ENCODE measurements at places on chromosomes 7 and 10.

DNA sequence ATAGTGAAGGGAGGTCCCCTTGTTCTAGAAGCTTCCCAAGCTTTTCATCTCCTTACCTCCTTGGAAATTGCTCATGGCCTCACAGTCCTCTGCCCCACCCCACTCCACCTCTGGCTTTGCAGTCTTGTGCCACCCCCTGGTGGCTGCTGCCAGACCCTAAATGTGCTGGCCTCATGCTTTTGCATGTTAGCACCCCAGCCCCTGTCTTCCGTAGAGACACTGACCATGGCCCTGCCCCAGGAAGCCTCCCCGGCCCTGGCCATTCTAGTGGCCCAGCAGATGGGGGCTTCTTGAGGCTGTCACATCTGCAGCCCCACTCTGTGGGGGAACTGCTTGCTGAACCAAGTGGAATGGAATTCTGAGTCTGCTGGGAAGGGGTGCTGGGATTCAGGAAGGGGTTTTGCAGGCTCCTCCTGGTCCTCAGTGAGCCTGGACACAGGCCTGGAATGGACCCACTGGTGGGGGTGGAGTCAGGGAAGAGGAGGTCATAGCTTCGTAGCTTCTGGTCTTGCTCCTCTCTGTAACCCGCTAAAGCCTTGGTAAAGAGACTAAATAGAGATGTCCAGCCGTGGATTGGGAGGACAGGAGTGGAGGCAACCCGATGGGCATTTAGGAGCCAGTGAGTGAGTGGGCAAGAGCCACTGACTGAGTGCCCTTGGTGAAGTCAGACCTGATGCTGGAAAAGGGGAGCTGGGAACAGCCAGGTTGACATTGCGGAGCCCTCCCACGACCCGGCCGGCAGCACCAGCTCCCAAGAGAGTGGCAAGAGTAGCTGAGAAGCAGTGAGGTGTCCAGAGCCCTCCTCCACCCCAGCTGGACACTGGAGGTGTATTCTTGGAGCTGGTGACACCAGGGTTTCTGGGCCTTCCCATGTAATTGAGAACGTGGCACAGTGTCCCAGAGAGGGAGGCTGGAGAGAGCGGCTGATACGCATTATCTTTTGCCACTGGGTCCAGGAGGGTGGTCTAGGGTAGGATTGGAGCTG is 20.9 kb downstream of the RAMP3 start:
- peak; percentile 25 for DNase-seq

DNA sequence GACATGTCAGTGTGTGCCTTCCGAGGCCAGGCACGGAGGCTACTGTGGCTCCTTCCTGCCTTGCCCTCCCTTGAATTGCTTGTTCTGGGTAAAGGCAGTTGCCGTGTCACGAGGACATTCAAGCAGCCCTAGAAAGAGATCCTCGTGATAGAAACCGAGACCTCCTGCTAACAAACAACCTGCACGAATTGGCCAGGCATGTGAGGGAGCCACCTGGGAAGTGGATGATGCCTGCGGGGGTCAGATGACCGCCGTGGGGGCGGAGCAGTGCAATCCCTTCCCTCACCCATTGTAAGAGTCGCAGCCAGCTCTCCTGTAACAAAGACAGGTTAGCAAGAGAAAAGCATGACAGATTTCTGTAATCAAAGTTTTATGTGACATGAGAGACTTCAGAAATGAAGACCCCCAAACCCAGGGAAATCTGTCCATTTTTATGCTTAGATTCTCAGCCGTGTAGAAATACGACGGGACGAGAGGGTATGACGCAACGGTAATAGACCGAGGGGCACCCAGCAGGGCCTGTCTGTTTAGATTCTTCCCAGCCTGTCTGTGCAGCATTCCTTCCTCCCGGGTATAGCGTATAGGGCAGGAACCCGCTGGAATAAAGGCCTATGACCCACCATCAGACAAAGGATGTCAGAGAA is 241.7 kb downstream of the GATA3 start:
- DNase-seq, result no peak

- DNase-seq, result no peak
These were observed 20.5 kb downstream of the TRIM4 start for GRCh38 chr7:99898836-99899235.

- no peak for DNase-seq
These were observed 336.0 kb downstream of the GLRX3 start for GRCh38 chr10:130472236-130472635.

GRCh38 chr7:27999829-28000228 is 180.8 kb downstream of the JAZF1 start:
- DNase-seq, result no peak

- DNase-seq, result no peak
These were observed 15.3 kb upstream of the THSD7A start for GRCh38 chr7:11847336-11847735.

DNA sequence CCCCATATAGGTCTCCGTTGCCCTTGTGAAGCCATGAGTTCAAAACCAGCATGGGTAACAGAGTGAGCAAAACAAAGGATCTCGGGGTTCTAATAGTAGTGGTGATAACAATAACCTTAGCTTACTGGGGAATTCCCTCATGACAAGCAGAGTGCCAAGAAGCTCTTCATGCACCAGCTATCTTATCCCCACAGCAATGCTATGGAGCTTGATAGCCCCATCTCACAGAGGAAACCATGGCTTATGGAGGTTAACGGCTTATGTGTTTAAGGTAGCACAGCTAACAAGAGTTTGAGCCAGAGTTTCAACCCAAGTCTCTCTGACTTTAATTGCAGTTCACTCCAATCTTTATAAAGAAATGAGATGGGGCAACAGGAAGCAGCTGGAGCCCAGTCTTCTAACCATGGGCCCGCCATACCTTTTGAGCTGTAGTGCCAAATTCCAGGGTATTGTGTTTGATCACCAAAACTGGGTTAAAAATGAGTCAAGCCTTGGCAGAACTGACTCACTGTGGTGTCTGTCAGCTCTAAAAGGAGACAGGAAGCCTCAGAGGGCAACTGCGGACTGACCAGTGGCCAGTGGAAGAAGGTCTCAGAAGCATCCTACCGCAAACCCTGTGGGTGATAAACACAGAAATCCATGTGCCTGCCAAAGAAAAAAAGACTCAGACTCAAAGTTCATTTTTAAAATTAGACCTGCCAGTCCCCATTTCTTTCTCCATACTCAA is 16.5 kb upstream of the PLAU start:
- peak; percentile 32 for DNase-seq

DNA sequence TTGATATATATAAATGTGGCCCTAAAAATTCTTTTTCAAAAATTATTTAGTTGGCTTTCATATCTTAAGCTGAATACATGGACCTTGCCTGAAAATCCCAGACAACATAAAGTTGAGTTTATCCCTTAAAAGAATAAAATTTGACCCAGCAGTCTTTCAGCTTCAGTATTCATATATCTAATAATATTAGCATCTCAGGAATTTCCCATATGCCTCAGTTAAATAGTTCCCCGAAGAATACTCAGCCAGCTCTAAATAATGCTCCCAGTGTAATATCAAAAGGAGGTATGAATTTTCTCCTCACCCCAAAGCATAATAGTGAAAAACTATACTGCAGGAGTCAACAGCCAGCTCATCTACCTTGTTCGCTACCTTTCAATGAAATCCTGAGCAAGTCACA is 145.9 kb downstream of the CTNNA3 start:
- no peak for DNase-seq

GRCh38 chr7:131014906-131015656 is 281.1 kb upstream of the KLF14 start:
- no peak for DNase-seq

- DNase-seq, result no peak
These were observed 320.3 kb upstream of the FOXK1 start for GRCh38 chr7:4361774-4362173.

DNA sequence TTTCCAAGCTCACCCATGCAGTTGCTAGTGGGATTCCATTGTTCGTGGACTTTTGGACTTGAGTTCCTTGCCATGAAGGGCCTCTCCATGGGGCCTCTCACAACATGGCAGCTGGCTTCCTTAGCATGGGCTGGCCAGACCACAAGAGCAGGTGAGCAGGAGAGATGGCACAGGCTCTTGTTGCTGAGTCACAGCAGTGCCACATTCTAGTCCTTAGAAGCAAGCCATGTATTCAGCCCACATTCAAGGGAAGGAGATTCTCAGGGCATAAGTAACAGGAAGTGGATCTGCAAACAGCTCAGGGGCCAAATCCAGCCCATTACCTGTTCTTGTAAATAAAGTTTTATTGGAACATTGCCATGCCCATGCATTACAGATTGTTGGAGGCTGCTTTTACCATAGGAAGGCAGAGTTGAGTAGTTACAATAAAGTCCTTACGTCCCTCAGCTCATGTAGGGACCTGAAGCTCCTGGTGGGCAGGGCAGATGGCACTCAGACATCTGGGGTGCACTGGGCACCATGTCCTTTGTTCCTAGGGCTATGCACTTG is 481.5 kb upstream of the FOXK1 start:
- no peak for DNase-seq

DNA sequence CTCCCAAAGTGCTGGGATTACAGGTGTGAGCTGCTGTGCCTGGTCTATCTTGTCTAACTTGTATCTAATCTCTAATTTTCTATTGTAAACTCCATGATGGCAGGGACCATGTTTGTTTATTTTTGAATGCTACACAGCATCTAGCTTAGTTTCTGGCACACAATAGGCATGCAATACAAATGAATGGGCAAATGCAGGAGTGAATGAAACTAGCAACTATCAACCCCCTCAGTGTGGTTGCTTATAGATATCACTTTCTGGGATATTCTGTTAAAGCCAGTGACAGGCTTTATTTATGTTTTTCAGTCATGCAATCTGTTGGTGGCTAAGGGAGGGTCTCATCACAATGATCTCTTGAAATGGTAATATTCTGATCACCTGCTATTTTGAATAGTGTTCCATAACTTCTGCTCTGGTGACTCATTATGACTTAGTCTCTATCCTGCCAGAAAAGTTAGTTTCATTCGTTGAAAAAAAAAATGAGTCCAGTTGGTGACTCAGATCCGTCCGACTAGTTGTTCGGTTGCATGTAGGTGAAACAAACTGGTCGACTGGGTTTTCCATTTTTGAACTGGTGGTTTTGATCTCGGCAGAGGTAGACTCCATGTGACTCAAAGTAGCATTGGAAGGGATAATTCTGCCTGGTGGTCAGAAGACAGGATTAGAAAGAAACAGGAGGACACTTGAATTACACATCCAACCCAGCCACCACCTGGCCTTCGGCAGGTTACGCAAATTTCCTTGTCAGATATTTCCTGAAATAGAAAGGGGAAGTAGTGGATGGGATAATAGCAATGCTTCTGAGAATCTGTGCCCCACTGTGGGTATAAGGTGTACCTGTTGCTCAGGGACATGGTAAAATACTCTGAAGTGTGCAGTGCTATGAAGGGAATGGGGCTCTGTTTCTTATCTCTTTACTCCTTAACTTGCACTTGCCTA is 76.8 kb downstream of the GATA3 start:
- DNase-seq, result peak; percentile 61

DNA sequence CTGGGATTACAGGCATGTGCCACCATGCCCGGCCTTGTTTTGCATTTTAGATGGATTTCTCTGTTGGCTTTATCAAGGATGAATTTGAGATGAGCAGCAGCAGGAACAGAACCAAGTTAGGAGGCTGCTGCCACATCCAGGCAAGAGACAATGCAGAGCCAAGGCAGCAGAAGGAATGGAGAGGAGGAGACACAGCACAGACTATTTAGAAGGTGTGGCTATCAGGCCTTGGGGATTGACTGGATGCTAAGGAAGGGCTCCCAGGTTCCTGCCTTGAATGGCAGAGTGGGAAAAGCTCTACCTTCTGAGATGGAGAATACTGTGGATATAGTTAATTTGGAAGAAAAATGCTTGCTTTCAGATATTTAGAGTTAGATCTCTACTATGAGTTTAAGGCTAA is 484.7 kb upstream of the C7orf33 start:
- DNase-seq, result no peak

GRCh38 chr10:4051011-4051640 is 266.1 kb upstream of the KLF6 start:
- no peak for DNase-seq

DNA sequence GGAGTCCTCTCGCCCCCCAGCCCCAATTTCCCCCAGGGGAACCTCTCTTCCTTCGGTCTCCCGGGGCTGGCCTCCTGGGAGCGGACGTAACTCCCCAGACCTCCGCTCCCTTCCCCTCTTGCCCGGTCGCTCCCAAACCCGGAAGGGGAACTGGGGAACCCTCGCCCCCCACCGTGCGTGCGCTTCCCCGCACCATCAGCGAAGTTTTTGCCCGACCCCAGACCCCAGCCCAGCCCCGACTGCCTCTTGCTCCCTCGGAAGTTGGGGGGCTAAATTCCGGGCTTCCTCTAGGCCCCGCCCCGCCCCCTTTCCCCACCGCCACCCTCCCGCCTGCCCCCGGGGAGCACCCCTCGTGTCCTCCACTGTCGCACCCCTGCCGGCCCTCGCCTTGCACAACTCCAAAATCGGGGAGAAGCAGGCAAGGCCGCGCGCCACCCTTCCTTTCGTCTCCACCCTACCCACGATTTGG is 436 bp downstream of the GNB2 start:
- peak; percentile 48 for DNase-seq

GRCh38 chr10:116848032-116848943 is 1.0 kb upstream of the ENO4 start:
- peak; percentile 59 for DNase-seq

- DNase-seq, result no peak
These were observed 210.8 kb downstream of the DIP2C start for GRCh38 chr10:478471-479245.

- no peak for DNase-seq
These were observed 27.2 kb downstream of the C10orf71 start for GRCh38 chr10:49325916-49326783.

GRCh38 chr10:30432622-30433305 is 1.2 kb upstream of the MAP3K8 start:
- peak; percentile 51 for DNase-seq

- DNase-seq, result peak; percentile 91
These were observed 21.6 kb downstream of the TMEM72 start for GRCh38 chr10:44932517-44933450.

DNA sequence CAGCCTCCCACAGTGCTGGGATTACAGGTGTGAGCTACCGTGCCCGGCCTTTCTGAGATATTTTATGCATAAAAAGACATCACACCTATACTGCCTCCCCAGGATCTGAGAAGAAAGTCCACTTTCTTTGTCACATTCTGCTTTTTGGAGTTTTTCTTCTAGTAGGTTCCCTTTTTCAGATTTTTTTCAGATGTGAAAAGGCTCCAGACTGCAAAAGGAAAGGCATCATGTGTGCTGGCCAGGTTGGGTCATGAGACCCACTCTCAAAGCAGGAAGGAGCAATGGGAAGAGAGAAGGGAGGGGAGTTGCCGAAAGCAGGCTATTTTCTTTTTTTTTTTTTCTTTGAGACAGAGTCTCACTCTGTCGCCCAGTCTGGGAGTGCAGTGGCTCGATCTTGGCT is 10.8 kb downstream of the BLVRA start:
- DNase-seq, result no peak

- DNase-seq, result peak; percentile 94
These were observed 25.3 kb downstream of the CCDC6 start for GRCh38 chr10:59880971-59881510.

- no peak for DNase-seq
These were observed at the start of gene GRB10 for GRCh38 chr7:50782375-50783208. Gene GRB10 (minus strand): TSS chr7:50782896. CDS start chr7:50732322, 50,574 bp downstream.

GRCh38 chr7:75866114-75866488 is 12.7 kb upstream of the RHBDD2 start:
- no peak for DNase-seq

- DNase-seq, result no peak
These were observed 406.9 kb downstream of the SFMBT2 start for GRCh38 chr10:7003831-7004395.
